ENCODE measurements at places on chromosomes 7 and 10. TPM values are rescaled to one million over a fixed set of nuclear protein-coding genes. Genes with fewer than 3 reads are reported as not detected.

CFAP46 gene
- polyA plus RNA-seq = 0.35 TPM

MMD2 gene
- not detected for polyA plus RNA-seq

LRRC17 gene
- polyA plus RNA-seq = 1.4 TPM

TRIM73 gene
- 4.3 TPM for polyA plus RNA-seq

All from B cell (primary cell).